ENCODE measurements at places on chromosomes 7 and 10.

- no peak for DNase-seq
These were observed 38.7 kb downstream of the CDK6 start for GRCh38 chr7:92797693-92798092.

DNA sequence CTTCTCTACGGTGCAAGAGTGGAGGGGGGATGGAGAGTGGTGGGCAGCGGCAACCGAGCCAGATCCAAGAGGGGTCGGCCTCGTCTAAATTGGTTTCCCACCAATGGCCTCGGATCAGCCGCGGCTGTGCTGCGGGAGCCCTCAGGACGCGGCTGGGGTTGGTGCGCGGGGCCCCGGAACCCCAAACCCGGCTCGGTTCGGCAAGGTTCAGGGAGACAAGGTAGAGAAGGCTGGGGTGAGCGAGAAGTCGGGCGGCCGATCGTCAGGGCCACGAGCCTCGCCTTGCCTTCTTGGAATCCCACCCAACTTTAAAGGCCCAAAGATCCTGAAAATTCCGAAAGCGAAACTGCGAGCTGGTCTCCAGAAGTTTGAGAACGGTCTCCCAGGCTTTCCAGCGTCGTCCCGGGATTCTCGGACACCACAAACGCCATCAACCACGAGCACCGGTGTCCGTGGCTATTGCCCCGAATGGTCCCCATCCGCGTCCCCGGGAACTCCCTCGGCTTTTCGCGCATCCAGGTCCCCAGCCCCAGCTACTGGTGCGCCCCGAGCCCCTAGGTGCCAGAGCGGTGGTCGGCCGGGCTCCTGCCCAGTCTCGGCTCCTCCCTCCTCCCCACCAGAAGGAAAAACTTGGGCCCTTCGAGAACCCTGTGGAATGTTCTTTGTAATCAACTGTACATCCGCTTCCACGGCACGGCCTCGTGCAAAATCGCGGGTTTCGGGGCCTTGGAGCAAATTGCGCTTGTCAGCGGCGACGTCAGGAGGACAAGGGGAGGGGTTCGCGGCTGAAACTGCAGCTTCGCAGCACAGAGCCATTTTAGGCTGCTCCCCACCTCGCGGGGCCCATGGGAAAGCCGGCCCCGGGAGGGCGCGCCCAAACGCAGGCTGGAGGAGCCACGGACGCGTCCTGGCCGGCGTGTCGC, 3.2 kb downstream of the SFMBT2 start:
- no peak for DNase-seq

DNA sequence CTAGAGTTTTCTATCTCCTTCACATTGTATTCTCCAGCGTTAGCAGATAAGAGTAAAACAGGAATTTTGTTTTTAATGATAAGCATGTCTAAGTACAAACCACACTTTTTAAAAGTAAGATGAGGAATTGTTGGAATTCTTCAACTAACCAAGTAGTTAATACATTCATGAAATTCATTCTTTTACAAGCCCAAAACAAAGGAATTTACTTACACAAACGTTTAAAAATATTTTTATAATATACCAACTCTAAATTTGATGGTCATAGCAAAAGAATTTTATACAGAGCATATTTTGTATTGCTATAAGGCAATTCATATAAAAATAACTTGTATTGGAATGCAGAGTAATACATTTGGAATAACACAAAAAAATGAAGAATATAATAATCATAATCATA, 51.3 kb downstream of the TWIST1 start:
- DNase-seq: no peak

- no peak for DNase-seq
These were observed 24.6 kb upstream of the MKLN1 start for GRCh38 chr7:131302876-131303707.

GRCh38 chr10:105974803-105975456, 1189.6 kb downstream of the SORCS1 start:
- no peak for DNase-seq

DNA sequence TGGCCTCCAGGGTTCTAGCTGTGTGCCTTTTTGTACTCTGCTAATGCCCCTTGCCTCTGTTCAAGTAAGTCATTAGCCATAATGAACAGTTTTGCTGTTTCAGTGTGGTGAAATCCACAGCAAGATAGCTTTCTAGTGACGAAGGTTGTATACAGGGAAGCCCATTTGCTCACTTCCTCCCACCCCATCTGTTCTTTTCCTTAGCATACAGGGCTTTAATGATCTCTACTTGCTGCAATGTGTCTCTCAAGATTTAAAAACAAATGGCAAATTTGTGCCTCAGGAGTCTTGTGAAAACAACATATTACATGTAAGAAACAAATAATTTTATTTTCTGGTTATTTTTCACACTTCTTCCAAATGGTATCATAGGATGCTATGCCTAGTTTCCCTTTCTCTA, 243.2 kb downstream of the CDK14 start:
- no peak for DNase-seq

DNA sequence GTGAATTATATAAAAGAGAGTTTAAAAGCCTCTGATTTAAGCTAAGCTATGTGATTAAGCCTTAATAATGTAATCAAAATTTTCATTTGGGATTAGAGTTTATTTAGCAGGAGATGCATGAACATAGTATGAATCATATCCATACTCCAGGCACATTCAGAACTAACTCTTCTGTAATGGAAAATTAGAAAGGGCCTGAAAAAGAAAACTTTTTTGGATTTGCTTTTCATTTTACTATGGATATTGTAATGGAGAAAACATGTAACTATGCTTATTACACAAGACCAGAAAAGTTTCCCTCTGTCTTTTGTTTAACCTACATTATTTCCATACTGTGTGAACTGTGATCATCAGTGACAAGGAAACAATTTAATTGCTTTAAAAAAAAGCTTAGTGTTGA, 22.0 kb downstream of the TES start:
- no peak for DNase-seq

DNA sequence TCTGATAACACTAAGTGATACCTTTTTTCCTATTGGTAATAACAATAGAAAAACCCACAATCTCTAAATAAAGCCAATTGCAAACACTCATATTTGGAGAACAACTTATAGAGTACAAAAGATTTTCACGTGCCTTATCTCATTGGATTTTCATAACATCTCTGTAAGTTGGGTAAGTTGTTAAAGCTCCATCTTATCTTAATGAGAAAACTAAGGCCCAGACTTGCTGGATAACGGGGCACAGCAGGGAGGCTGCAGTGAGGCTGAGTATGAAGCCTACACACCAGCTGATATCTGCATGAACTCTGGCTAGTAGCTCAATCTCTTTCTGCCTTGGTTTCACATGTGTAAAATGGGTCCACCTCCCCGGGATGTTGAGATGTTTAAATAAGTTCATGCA, 26.8 kb downstream of the CPVL start:
- DNase-seq: no peak

- DNase-seq: no peak
These were observed 544.8 kb downstream of the CNTNAP2 start for GRCh38 chr7:146661435-146661834.

- DNase-seq: no peak
These were observed 14.6 kb downstream of the VOPP1 start for GRCh38 chr7:55557666-55558188.

GRCh38 chr7:25857376-25858067, 294.5 kb upstream of the NFE2L3 start:
- no peak for DNase-seq

DNA sequence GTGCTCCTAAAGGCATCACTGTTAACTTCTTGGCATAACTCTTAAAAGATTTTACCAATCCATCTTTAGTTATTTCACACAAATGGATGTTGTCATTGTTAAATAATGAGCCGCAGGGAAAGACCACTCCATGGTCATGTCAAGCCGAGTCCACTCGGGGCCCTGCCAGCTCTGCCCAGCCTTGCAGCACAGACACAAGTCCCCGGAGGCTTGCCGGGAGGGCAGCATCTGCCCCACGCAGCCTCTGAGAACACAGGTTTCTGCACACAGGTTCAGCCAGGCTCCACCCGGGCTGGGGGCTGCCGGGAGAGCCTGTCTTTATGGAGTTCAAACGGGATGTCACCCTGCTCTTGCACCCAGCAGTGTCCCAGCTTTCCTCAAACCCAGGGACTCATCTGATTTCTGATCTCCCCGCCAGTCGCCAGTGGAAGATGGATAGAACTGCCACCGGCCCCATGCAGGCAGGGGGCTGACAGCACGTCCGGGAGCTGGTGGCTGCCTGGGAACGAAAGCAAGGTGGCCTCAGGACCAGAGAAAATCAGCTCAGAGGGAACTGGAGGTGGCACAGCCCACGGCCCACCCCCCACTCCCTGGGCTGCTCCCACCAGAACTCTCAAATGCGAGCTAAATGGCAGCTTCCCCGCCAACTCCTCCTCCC, 156.2 kb downstream of the TCERG1L start:
- no peak for DNase-seq
